ENCODE measurements at places on chromosomes 6 and 20.

GRCh38 chr20:41650231-41650948 is 32.2 kb upstream of the CHD6 start:
- no peak for DNase-seq

- no peak for DNase-seq
These were observed 9.9 kb downstream of the BAG2 start for GRCh38 chr6:57182017-57182432.

DNA sequence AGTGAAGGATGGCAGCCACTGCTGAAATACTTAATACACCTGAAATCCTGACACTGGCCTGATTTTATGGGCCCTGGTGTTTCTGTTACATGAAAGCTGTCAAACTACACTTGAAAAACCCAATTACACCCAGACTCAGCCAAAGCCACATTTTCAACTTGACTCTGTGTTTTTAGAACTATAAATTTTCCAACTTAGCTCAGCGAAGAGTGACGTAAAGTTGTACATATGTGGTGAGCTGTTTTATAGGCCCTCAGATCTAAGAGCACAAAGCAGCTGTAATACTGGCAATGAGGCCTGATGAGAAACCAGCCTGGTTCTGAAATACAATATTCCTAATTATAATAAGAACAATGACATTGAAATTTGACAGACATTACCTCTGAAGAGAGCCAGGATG is 18.6 kb downstream of the SCML4 start:
- no peak for DNase-seq

DNA sequence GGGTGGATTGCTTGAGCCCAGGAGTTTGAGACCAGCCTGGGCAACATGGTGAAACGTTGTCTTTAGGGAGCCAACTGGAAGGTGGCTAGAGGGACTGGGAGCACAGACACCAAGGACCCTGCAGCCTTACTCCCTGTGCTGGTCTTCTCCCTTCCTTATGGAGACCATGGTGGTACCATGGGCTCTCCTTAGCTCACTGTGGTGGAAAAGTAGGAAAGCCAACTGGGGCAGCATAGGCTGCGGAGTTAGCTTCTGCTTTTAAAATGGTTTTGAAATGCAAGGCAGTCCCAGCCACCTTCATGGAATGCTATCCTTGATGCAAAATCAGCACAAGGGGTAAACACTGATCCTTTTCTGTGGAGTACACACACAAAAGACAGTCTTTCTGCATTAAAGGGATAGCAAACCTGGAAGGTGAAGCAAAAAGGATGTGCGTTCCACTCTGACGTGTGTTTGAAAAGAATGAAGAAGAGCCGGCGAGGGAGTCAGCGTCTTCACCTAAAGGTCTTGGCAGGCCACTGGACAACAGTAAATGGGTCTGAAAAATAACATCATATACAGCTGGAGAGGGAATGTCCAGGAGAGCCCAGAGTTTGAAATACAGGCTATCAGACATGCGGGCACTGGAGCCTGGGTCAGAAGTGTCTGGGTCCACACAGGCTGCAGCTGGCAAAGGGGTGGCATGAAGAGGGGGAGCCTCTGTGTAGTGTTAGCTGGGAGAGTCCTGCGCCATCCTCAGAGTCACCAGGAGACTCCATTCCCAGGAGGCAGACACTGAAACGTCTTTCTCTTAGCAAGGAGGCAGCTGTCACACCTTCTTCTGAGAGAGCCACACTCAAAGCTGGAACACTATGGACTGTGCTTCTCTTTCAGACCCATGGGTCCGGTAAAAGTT is 58.5 kb downstream of the GPR6 start:
- no peak for DNase-seq

DNA sequence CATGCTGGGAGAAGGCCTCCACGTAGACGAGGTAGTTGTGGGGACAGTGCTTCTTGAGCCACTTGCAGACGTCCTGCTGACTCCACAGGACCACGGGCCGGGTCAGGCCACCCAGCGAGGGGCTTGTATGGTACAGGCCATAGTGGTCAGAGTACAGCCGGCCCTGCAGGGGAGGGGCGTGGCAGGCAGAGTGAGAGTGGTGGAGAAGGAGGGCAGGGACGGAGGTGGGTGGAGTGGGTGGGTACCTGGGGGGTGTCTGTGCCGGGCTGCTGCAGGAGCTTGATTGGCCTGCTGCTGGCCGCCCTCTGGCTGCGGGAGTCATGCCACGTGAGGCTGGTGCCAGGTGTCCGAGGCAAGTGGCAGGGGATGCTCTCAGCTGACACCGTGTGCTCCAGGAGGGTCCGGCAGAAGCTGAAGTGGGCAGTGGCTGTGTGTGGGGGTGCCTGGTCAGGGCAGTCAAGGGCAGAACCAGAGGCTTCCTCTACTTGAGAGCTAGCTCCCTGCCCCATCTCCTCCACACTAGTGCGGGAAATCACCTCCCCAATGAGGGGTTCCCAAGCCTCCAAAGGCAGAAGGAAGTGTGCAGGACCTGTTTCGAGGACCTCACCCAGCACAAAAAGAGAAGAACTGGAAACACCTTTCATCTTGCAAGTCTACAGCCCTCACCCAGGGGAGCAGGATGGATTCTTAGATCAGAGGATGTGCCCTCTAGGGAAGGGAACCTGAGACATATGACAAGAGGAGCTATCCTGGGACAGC is 2.3 kb downstream of the SAMD10 start:
- no peak for DNase-seq

DNA sequence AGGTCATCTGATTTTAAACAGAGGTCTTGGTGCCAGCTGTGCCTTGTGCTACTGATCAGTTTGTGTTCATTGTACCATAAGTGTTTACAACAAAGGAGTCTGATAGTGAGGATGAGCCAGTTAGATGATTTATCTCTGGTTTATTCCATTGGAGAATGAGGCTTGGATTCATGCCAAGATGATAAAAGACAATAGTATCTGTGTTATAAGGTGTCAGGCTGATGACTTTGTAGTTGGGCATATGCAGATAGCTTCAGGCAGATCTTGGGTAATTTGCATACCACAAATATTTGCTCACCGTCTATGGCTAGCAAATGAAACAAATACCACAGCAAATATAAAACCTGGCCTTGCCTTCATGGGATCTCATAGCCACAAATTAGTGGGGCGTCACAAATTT is 43.3 kb upstream of the PHACTR2 start:
- no peak for DNase-seq

- DNase-seq: no peak
These were observed 4.3 kb upstream of the LTA start for GRCh38 chr6:31567531-31568370.

- DNase-seq: no peak
These were observed 13.8 kb downstream of the SLC2A4RG start for GRCh38 chr20:63753381-63753780.

- no peak for DNase-seq
These were observed 3.5 kb downstream of the MCM9 start for GRCh38 chr6:118931436-118931835.

DNA sequence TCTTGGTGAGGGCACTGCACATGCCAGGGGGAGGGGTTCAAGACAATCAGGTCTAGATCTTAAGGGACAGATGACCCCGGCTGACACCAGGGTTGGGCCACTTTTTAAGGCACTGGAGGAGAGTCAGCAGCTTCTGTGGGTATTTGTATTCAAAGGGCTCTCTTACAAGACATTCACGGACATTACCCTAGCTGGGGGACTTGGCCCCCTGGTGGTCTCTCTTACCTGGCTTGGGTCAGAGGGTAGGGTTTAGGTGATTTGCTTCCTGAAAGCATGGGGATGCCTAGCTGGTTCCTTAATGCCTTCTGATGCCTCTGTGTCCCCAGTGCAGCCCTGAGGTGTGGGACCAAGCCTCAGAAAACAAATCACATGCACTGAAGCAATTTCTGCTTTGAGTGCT is 354.7 kb downstream of the CDC5L start:
- DNase-seq: no peak

DNA sequence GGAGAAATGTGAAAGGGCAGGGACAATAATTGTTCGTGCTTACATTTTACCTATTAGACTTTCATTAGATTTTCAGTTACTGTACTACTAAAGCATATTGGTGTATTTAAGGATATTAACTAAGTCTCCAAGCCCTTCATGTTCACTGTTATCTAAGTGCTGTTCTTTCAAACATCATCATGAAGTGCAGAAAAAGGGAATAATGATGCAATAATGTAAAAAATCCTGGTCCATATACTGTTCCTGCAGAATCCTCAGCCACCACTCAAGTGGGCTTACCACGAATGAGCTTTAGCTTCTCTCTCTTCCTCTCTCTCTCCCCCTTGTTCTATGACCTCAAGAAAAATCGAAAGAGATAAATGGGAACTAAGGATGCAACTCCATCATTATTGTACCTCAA is 600.7 kb downstream of the UTRN start:
- DNase-seq: no peak

DNA sequence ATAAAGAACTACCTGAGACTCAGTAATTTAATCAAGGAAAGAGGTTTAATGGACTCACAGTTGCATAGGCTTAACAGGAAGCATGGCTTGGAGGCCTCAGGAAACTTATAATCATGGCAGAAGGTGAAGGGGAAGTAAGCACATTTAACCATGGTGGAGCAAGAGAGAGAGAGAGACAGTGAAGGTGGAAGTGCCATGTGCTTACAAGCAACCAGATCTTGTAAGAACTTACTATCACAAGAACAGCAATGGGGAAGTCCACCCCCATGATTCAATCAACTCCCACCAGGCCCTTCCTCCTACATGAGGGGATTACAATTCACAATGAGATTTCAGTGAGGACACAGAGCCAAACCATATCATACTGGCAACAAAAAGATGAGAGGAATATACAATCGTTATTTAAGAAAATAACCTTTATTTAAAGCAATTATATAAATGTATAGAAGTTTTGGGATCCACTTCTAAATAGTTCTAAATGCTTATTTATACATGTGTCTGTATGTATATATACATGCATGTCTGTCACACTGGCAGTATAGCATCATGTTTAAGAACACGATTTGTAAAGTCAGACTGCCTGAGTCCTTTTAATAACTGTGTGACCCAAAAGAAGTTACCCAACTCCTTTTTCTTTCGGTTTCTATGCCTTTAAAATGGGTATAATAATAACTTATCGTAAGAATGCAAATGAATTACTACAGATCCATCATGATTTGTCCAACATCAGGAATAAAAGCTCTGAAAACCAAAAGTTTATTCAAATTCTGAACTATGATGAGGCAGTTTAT is 255.7 kb upstream of the THEMIS start:
- no peak for DNase-seq

- DNase-seq: no peak
These were observed 7.0 kb upstream of the RNF217 start for GRCh38 chr6:124955108-124955856.

DNA sequence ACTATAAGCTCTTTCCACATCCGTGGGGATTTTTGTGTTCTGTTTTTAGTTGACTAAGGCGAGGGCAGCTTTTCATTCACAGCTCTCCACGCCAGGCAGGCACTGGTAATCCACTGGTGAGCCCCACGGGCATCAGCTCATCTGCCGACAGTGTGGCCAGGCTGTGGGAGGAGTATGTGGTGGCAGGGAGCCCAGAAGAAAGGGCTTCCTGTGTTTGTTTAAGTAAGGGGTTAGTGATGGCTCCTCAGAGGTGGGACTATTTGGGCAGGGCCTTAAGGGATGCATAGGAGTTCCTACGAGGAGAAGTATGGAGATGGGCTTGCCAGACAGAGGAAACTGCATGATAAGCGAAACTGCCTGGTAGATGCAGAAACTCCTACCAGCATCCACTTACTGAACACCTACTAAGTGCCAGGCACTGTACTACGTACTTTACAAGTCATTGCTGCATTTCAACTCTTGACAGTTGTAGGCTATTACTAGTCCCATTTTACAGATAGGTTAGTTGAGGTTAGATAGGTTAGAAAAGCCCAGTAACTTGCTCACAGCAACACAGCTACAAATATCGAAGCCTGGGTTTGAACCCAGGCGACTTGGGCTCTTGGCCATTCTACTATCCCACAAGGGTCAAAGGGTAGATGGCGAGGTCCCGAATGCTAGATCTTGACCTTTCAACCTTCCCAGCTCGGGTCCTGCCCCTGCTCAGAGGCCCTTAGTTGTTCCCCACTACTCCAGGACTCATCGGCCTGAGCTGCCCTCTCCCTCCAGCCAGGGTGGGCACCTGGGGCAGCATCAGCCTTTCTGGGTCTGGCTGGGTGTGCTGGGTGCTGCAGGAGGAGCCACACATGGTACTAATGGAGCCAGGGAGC is 55.1 kb downstream of the CEBPB start:
- DNase-seq: no peak

GRCh38 chr6:111683157-111683556 is 77.5 kb upstream of the TRAF3IP2 start:
- DNase-seq: no peak

GRCh38 chr6:32968867-32969684 is 682 bp downstream of the BRD2 start:
- DNase-seq: peak; percentile 65

GRCh38 chr6:101722471-101722870 is 329.0 kb downstream of the GRIK2 start:
- DNase-seq: no peak

GRCh38 chr6:137033828-137034227 is 10.9 kb downstream of the IL20RA start:
- no peak for DNase-seq

GRCh38 chr6:125953502-125953875 is 3.1 kb upstream of the HINT3 start:
- DNase-seq: no peak

- DNase-seq: no peak
These were observed 65.9 kb downstream of the PPP1R14C start for GRCh38 chr6:150208611-150209352.

DNA sequence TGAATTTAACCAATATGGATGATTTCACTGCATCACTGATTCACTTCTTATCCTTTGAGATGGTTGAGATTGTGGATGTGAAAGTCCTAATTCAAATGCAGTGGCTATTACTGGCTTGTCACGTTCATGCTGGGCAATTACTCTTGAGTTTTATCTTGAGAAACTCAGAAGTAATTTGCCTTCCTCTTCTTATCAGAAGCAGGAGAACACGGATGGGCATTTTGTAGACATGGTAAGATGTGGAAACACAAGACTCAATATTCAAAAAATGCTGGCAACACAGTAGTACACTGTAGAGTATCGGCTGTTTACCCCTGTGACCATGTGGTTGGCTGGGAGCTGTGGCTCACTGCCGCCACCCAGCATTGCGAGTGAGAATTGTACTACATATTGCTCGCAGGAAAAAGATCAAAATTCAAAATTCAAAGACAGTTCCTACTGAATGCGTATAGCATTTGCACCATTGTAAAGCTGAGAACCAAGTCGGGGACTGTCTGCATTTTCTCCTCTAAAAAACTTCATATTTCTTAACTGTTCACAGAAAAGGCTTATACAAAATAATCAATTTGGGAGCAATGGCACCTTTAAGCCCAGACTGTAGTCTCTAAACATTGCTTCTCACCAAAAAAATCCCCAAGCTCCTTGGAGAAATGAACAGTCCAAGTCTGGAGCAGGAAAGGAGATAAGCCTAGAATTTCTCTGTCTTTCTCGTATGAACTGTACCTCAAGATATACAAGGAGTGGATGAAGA is 61.9 kb upstream of the ELOVL5 start:
- no peak for DNase-seq

GRCh38 chr20:60585651-60586050 is 627.4 kb downstream of the CDH26 start:
- no peak for DNase-seq

DNA sequence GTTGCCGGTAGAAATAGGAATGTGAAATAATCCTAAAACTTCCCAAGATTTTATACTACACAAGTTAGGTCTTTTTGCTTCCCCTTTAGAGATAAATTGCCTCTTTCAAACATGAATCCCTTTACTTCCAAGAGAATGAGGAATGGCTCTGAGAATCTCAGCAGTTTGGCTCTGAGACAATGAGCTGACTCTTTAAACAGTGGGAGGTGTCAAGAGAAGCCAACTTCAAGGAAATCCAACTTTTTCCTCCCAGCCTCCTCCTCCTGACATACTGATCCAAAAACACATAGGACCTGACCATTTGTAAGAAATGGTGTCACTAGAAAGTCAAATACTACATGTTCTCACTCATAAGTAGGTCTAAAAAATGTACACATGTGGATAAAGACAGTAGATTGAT is 154.2 kb downstream of the ALDH8A1 start:
- DNase-seq: no peak
